Progenitor cell of endocrine pancreas (in vitro differentiated cells): ENCODE measurements at places on chromosomes 3 and 15.

DNA sequence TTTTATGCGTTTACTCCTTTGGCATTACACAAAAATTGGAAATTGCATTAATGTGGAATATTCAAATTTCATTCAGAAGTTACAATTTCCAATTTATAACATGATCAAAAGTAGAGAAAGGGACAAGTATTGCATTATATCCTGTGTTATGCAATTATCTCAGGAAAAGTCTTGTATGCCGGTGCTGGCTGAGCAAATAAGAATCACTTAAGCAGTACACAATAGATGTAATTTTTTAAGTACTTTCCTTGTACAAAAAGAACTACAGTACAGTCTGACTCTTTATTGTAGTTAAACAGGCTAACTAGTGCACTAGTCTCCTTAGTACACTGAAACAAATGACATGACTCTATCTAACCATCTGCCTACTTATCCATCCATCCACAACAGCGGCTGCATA, 493.2 kb upstream of the KCNMB2 start:
- H3K36me3 ChIP-seq = no peaks in the 10 kb centered on the region
- no peaks in the 10 kb centered on the region for H3K4me1 ChIP-seq
- no peak overlapping the region for H3K4me3 ChIP-seq
- DNase-seq = no peak
- H3K27me3 ChIP-seq = no peaks in the 10 kb centered on the region
- H3K27ac ChIP-seq = no peak overlapping the region

GRCh38 chr15:66504563-66505429, at the start of the genes RPL4 and ZWILCH:
RPL4 (minus strand) TSS chr15:66504855; CDS start chr15:66504790, 65 bp downstream.
ZWILCH (plus strand) TSS chr15:66505326; CDS start chr15:66505339, 13 bp downstream.
- H3K4me1 ChIP-seq = peaks cover 34% of the 10 kb centered on the region
- peak within 1 kb of the TSS; percentile 95 for H3K4me3 ChIP-seq
- H3K27me3 ChIP-seq = no peaks in the 10 kb centered on the region
- peak; percentile 29 for DNase-seq
- peak within 1 kb of the TSS; percentile 99 for H3K27ac ChIP-seq
- H3K36me3 ChIP-seq = peaks cover 27% of the 10 kb centered on the region

DNA sequence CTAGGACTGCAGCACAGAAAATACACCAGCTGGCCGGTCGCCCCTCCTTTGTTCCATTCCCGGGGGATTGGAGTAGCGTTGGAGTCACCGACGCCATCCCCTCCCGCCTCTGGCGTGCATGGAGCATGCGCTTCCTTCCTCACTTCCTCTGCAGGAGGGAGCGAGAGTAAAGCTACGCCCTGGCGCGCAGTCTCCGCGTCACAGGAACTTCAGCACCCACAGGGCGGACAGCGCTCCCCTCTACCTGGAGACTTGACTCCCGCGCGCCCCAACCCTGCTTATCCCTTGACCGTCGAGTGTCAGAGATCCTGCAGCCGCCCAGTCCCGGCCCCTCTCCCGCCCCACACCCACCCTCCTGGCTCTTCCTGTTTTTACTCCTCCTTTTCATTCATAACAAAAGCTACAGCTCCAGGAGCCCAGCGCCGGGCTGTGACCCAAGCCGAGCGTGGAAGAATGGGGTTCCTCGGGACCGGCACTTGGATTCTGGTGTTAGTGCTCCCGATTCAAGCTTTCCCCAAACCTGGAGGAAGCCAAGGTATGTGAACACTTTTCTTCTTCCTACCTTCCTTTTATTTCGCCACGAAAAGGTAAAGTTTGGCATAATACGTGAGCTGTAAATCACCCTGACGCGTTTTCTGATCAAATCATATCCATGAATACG, at the start of gene SCG3:
SCG3 (plus strand) TSS at position 201 of the 661 bp plus-strand sequence; CDS start at position 454, 253 bp downstream.
- peak; percentile 92 for DNase-seq
- H3K4me1 ChIP-seq = peaks cover 2% of the 10 kb centered on the region
- peaks cover 30% of the 10 kb centered on the region for H3K27me3 ChIP-seq
- H3K4me3 ChIP-seq = peak within 1 kb of the TSS; percentile 70
- no peak within 1 kb of the TSS for H3K27ac ChIP-seq

- no peak overlapping the region for H3K27ac ChIP-seq
- H3K4me1 ChIP-seq = peaks cover 8% of the 10 kb centered on the region
- H3K4me3 ChIP-seq = no peak overlapping the region
Observed at GRCh38 chr3:102089904-102090720, 240.8 kb downstream of the NFKBIZ start.

DNA sequence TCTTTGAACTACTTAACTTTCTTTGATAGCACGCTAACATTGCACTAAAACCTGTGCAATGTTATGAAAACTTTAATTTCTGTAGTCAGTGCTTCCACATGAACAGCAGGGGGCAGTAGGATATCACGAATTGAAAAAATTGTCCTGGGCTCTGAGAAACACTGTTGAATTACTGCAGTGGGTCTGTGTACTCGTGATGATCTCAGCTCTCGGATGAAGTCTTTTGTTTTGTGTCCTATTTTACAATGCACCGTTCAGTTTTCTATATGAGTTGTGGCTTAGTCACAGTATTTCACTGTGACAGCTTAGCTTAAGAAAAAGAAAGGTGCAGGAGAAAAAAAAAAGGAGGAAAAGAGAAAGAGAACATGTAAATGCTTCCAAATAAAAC, 141.3 kb upstream of the CCDC54 start:
- peak overlapping the region; percentile 49 for H3K4me3 ChIP-seq
- no peaks in the 10 kb centered on the region for H3K36me3 ChIP-seq
- H3K27me3 ChIP-seq = peaks cover 13% of the 10 kb centered on the region
- DNase-seq = peak; percentile 20
- peaks cover 5% of the 10 kb centered on the region for H3K4me1 ChIP-seq

DNA sequence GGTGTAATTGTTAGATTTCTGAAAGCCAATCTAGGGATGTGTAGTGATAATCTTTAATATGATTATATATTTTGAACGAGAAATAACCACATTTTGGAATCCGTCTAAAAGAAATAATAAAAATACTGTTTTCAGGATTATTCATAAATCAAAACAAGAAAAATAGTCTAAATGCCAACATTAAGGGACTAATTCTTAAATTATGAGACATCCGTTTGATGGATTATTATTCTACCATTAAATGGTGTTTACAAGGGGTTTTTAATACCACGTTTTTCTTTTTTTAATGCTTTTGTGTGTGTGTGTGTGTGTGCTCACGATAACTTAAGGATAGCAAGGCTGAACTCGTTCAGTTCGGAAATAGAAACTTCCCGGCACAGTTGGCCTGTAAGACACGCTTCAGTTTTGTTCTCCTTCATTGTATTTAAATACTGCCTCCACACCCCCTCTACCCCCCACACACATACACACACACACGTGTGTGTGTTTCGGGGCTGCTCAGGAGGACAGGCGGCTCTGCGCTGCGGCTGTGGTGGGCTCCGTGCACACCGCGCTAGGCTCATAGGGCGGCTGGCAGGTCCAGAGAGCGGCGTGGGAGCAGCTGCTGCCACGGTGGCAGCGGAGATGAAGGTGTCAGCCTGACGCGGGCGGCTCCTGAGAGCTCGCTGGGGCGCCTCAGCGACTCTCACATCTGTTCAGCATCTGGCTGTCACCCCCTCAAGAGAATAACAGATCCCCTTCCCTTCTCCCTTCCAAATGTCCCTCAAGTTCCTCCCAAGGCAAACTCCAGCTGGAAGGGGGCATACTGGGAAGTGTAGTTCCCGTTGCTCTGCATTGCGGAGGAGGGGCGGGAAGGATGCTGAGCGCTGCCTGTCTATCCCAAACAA, 23.0 kb upstream of the ANP32A start:
- H3K4me3 ChIP-seq = peak overlapping the region; percentile 44
- H3K27ac ChIP-seq = no peak overlapping the region
- no peaks in the 10 kb centered on the region for H3K4me1 ChIP-seq
- H3K27me3 ChIP-seq = peaks cover 64% of the 10 kb centered on the region

DNA sequence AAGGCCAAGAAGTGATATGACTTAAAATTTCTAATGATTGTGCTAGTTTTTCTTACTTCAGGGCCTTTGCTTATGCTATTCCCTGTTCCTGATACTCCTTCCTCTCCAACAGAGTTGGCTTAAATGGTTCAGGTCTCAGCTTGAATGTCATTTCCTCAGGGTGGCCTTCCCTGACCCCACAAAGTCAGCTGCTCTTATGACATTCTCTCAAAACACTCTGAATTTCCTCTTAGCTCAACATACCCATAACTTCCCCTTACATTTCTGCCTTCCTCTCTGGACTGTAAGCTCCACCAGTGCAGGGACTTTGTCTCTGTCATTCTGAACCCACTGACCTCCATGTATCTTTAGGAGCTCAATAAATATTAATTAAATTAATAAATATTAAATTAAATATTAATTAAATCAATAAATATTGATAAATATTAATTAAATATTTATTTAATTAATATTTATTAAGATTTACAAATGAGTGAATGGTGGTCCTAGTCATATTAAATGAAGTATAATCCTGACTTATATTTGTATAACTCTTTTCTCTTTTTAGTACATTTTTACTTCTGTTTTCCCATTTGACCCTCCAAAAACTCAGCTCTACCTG, 17.9 kb upstream of the TMCC1 start:
- H3K4me3 ChIP-seq = no peak overlapping the region
- no peaks in the 10 kb centered on the region for H3K27me3 ChIP-seq
- peaks cover 16% of the 10 kb centered on the region for H3K36me3 ChIP-seq

GRCh38 chr15:63430766-63431451, 49.3 kb upstream of the CA12 start:
- H3K27me3 ChIP-seq = peaks cover 13% of the 10 kb centered on the region
- H3K27ac ChIP-seq = no peak overlapping the region
- H3K36me3 ChIP-seq = no peaks in the 10 kb centered on the region
- DNase-seq = no peak
- no peak overlapping the region for H3K4me3 ChIP-seq
- H3K4me1 ChIP-seq = no peaks in the 10 kb centered on the region

DNA sequence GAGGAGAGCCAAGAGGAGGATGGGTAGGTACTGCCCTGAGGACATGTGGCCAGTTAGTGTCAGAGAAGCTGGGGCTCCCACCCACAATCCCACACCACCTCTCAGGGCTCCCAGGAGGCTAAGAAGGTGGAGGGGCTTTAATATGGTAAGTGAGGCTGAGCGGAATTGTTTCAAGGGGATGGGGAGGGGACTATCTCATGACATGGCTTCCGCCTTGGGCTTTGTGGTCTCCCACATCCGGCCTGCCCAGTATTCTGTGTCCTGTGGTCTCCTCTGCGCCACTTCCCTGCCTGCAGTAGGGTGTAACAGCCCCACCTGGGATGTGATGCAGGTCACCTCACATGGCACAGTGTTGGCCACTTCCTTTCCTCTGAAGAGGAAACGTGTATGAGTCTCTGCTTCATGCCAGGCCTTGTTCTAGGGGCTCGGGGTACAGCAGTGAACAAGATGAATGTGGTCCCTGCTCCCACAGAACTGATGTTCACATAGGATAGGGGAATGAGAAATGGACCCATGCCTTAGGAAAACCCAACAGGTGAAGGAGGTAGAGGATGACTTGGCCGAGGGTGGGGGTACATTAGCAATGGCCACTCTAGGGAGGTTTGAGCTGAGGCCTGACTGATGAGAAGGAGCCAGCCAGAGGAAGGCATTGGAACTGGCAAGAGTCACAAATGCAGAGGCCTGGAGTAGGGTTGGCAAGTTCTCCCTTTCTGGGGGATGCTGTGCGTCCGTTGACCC, 3.2 kb downstream of the NEIL1 start:
- peaks cover 4% of the 10 kb centered on the region for H3K4me1 ChIP-seq
- DNase-seq = no peak
- H3K36me3 ChIP-seq = no peaks in the 10 kb centered on the region
- no peak overlapping the region for H3K27ac ChIP-seq
